ENCODE measurements at places on chromosomes 1 and 21.
A peak's percentile ranks its signal among the peaks of the same experiment; 100 is the strongest.

DNA sequence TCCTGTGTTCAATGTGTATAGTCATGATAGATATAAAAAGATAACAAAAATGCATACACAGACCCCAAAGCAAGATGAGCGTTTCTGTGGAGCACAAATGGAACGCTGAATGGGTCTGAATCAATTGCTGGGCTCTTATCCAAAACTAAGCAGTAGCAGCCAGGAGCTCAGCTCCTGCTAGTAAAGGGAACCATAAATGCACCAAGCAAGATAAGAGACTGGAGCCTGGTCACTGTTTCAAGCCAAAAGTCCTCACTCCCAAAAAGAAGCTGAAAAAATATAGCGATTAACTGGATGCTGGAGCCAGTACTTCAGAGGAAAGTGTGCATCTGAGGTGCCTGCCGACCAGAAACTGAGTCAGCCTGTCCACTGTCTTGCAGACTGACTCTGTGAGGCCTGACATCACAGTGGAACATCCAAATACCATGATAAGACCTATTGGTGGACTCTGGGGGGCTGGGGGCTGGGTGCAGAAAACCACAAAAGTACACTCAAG lies 68.9 kb downstream of the LRRC8C start:
- peak; percentile 88 for DNase-seq

DNA sequence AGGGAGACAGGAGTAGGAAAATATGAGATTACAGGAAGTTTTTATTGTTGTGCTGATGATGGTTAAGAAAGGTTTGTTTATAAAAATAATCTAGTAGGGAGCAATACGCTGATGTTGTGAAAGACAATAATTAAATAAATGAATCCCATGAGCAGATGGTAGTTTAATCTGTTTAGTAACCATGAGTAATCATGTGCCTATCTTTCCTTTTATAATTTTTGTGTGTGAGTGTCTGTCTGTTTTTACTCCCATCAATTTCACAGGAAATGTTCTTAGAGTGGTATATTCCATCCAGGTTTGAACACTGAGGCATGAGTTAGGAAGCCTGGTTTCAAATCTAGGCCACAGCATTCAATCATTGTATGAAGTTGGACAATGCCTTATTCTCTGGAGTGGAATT lies 180.5 kb downstream of the OLFM3 start:
- no peak for DNase-seq

DNA sequence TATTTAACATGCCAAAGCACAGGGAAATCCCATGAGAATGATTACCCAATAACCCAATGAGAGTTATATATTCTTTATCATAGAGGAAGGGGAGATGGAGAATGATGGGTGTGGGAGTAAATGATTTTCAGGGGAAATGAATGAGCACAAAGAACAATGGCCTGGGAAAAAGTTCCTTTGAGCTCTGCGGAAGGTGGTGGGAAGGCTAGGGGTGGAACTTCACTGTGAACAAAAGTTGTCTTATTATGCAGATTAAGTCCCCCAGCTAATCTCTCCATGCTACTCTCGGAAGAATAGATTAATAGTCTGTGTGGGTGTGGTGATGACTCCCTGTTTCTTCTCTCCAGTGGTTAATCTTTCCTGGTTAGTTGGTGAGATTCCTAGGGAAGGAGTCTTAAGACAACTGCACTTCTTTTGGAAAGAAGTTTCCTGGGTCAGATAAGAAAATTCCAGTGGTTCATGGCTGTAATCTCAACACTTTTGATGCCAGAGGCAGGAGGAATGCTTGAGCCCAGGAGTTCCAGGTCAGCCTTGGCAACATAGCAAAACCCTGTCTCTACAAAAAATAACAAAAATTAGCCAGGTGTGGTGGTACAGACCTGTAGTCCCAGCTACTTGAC lies 71.6 kb downstream of the DNTTIP2 start:
- no peak for DNase-seq

DNA sequence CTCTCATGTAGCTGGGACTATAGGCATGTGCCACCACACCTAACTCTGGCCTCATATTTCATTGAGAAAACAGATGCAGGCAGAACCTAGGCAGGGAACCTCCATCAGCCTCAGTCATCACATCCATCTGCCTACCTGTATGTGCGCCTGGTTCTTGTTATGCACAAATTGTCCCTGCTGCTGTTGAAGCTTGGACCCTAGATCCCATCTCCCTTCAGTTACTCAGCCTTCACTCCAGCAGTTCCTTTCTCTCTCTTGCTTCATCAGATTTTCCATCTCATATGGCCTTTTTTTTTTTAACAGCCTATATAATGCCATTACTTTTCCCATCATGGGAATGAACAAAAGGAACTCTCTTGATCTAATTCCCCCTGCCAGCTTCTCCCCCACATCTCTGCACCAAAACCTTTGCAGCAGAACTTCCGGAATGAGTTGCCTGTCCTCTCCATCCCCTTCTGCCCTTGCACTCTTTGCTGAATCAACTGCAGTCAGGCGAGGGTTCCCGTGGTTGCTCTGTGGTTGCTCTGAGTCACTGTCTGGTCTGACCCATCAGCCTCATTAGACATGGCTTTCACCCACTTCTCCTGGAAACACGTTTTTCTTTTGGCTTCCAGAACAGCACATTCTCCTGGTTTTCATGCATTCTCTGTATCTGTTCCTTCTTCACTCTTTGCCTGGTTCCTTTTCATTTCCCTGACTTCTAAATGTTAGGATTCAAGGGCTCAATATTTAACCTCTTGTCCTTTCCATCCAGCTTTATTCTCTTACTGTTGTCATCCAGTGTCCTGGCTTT lies 41.5 kb downstream of the UBE4B start:
- DNase-seq, result peak; percentile 87

DNA sequence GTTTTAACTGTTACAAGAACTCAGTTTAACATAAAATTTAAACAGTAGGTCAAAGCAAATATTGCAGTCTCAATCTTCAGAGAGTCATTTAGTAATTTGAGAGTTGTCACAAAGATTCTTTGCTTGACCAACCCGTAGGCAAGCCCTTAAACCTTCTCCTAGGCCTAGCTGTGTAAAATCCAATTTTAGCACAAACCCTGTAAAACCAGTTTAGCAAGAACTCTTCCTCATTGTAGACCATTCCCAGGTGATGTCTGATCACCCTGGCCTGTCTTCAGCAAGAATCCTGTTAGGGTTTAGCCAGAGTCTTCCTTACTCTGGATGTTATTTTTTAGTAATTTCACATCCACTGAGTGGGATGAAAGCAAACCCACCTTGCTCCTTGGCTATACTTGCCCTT lies 30.1 kb downstream of the LRIG2 start:
- no peak for DNase-seq

- DNase-seq, result peak; percentile 69
Measured at GRCh38 chr1:27045973-27046558, 33.4 kb upstream of the TENT5B start.

DNA sequence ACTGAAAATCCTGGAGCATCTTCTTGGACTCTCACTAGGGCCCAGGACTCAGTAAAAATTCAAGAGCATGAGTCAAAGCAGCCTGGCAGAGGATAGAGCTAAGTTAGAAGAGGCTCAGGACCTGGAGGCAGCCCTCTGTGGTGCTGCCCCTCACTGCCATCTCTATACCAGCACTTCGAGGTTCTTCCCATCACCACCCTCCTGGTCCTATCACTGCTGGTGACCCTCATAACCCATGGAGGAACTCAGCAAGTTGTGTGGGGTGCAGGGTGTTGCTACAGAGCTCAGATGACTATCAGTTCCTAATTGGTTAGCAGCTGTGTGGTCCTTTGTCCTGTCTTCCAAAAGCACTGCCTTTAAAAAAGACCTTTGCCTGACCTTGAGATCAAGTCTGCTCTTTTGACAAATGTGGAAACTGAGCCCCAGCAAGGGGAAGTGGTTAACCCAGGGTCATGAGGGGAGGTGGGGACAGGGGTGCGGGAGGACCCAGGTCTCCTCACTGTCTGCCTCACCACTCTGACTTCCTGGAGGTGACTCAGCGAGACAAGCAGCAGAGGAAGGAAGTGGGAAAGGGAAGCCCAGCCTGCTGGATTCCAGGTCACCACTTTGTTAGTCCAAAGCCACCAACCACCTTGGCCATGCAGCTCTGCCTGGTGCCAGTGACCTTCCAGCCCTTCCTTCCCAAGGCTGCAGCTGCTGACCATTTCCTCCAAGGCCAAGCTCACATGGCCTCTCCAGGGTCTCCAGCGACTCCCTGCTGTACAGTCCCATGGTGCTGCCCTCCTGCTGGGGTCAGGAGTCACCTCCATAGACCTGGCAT lies 199.4 kb upstream of the EDN2 start:
- peak; percentile 12 for DNase-seq

DNA sequence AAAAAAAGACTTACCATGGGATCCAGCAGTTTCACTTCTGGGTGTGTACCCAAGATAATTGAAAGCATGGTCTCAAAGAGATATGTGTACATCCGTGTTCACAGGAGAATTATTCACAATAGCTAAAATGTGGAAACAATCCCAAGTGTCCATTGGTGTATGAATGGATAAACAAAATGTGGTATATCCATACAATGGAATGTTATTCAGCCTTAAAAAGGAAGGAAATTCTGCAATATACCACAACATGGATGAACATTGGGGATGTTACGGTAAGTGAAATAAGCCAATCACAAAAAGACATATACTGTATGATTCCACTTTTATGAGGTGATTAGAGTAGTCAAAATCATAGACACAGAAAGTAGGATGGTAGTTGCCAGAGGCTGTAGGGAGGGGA lies 7.0 kb upstream of the TUT4 start:
- no peak for DNase-seq

DNA sequence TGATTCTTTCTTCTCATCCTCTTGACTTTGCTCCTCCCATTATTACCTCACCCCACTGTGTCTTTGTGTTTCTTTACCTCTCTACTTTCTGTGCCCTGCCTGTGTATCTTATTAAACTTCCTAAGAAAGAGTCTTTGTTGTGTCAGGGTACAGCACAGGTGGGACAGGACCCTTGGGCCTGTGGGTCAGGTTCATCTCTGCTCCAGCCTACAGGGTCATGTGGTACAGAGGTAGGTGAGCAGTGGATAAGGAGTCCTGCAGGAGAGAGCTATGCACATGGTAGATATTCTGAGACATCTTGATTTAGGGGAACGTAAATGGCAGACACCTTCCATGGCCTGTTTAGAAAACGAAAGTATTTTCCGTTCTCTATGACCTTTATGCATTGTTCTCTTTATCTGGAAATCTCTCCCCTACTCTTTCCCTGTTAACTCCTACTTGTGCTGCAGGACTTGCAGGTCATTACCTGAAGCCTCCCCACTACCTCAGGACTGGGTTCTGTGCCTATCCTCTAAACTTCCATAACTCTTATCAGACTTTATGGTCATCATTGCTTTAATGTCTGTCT lies 9.9 kb downstream of the GIPC2 start:
- DNase-seq, result peak; percentile 32

GRCh38 chr1:234239936-234240335 lies 133.3 kb upstream of the COA6 start:
- no peak for DNase-seq

DNA sequence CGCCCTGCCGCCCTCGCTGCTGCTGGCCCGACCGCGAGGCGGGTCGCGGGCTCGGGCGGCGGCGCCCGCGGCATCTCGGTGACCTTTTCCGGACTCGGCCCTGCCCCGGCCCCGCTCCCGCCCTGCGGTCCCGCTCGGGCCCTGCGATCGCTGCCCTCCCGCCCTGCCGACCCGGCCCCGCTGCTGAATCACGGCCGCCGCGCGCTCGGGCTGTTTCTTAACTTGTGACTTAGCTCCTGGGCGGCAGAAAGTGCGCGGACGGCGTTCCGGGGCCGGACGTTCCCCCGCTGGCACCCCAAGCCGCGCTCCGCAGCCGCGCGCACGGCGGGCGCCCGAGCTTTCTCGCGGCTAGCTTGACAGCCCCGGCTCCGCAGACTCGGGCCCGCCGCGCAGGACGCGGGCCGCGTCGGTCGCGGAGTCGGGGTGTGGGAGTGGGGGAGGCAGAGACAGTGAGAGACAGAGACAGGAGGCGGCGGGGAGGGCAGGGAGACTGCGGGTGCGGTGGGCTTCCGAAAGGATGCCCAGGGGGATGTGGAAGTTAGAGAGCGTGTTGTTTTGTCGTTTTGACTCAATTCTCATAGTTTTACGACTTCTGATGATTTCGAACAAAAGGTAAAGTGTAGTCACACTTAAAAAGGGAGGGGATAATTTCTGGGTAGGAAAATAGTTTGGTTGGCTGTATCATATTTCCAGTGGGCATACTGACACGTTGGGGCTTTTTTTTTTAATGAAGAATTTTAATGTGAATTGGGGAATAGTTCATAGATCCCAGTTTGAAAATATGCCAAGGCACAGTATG lies 49.8 kb downstream of the PRDM2 start:
- DNase-seq, result peak; percentile 59

DNA sequence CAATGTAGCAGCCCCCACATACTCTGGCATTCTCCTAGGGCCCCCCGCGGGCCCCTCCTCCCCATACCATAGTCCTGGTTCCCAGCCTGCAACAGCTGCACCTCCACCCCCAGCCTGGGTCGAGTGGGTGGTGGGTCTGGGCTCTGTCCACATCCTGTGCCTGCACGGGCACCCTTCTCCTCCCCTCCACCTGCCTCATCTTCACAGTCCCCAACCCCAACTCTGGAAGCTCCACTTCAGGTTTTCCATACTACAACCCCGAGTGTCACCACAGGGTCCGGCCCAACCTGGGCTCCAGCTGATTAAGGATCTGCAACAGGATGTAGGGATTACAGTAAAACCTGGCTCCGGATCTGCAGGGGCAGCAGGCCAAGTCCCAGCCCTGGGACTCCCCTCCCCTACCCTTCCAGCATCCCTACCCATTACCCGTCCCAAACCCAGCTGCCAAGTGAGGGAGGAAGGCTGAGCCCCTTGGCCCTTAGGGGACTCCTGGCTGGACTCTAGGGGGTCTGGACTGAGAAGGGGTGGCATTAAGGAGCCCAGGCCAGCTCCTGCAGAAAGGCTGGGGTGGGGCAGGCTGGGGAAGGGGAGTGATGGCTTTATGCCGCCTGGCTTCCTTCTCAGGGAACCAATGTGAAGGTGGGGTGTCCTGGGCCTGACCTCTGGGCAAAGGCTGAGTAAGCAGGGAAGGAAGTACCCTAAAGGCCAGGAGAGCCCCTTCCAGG lies 116.8 kb downstream of the CASZ1 start:
- DNase-seq, result peak; percentile 78

DNA sequence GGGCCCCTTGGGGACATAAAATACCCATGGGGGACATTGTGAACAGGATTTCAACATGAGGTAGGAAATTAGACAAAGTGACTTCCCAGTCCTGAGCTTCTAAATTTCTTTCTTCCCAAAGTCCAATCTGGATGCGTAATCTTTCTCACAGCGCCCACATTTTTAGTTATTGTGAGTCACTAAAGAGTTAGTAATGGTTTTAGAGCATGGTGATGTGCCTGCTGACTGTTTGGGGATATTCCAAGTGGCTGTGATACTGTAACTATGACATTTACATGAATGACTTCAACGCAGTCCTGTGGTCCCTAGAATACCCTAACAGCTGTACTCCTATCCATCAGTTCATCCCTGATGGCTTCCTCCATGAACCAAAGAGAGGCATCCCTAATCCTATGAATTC lies 224.0 kb upstream of the COA6 start:
- DNase-seq, result no peak

DNA sequence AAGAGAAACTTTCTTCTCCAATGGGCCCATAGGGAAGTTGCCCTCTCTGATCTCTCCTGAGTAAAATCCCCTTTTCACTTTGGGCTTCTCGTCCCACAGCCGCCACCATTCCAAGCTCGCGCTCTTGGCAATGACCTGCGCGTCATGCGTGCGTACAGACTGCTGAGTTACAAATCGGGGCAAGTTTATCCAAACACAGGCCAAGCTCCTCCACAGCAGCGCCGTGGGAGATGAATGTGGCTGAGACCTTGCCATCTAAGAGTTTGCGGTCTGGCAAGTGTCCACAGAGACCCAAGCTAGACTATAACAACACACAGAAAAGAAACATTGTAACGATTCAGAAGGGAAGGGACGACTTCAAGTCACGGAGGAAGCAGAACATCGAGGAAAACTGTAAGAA lies 116.3 kb upstream of the SOD1 start:
- no peak for DNase-seq
